ENCODE measurements at places on chromosomes 2 and 18.

- H3K4me1 ChIP-seq: no peaks in the 10 kb centered on the region
- no peak overlapping the region for H3K4me3 ChIP-seq
- no peak overlapping the region for H3K27ac ChIP-seq
- no peaks in the 10 kb centered on the region for H3K27me3 ChIP-seq
These were observed 101.0 kb upstream of the CTDP1 start for GRCh38 chr18:79578396-79579260.

DNA sequence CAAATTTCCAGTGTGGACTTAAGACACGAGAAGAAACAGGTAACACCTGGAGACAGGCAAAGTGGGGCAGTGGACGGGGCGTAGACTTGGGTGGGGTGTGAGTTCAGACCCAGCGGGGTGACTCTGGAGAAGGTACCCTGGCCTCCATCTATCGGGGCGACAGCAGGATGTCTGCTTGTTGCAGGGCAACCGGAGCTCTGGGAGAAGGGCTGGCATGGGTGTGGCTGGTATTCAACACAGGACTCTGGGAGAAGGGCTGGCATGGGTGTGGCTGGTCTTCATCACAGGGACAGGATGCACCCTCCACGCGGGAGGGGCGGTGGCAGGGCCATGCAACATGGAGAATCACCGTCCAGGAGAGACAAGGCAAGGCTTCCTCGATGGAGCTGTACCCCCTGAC, 198.5 kb downstream of the HDAC4 start:
- H3K27ac ChIP-seq: peak overlapping the region; percentile 58
- H3K4me3 ChIP-seq: no peak overlapping the region
- no peaks in the 10 kb centered on the region for H3K27me3 ChIP-seq
- peaks cover 40% of the 10 kb centered on the region for H3K4me1 ChIP-seq
- H3K36me3 ChIP-seq: 0 out of 2 replicates have a peak, but pooled peaks cover 3% of the 10 kb centered on the region

- no peak for DNase-seq
- H3K27me3 ChIP-seq: no peaks in the 10 kb centered on the region
- peaks cover 6% of the 10 kb centered on the region for H3K4me1 ChIP-seq
- H3K27ac ChIP-seq: no peak overlapping the region
- H3K4me3 ChIP-seq: no peak overlapping the region
These were observed 77.3 kb downstream of the LPIN2 start for GRCh38 chr18:2935438-2936192.

DNA sequence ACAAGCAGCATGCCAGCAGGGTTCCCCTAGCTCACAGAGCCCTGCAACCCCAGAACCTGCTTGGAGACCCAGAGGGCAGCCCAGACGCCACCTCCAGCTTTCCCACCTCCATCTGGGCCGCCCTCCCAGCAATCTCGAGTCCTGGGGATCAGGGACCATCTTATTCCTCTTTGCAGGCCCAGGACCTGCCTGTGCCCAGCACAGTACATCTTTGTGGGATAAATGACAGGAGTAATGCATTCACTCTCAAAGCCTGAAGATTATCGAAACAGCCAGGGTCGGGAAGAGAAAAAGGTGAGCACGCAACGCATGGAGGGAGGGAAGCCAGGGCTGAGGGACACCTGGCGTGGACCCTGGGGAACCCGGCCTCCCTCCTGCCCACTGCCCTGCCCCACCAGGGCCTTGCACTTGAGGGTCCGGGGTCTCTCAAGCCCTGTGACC, 144.1 kb downstream of the NDUFA10 start:
- no peaks in the 10 kb centered on the region for H3K27me3 ChIP-seq
- peaks cover 14% of the 10 kb centered on the region for H3K36me3 ChIP-seq
- H3K27ac ChIP-seq: no peak overlapping the region
- peaks cover 24% of the 10 kb centered on the region for H3K4me1 ChIP-seq

DNA sequence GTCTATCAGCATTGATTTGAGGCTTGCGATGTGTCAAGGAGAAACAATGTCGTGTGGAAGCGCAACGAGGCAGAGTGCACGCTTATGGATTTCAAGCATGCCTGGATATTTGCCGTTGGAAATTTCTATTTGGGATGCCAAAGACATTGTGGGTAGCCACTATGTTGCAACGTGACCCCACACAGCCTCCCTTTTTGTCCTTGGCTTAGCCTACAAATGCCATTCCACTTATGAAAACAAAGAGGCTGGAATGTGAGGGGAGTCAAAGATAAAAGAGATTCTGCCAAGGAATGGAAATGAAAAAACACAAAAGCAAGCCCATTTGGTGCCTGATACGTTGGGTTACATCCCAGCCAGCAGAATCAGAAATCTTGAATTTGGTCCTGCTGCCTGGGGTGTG, 721.2 kb downstream of the GALR1 start:
- no peak for DNase-seq
- H3K4me3 ChIP-seq: no peak overlapping the region
- H3K4me1 ChIP-seq: peaks cover 10% of the 10 kb centered on the region

DNA sequence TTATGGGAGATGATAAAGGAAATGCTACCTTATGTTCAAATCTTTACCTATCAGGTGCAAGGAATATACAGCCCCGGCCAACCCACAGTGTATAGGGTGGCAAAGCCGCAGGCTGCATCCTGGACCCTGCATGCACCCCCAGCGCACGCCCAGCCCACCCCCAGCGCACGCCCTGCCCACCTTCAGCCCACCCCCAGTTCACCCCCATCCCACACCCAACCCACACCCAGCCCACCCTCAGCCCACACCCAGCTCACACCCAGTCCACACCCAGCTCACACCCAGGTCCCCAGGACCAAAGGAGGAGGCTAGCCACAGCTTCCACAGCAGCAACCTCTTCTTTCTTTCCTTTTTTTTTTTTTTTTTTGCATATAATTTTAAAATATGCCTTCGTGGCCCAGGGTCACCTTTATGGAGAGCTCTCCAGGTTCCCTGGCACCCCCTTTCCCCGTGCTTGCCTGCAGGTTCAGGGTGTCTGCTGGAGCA, 120.9 kb downstream of the PTGR3 start:
- H3K27ac ChIP-seq: no peak overlapping the region
- H3K4me3 ChIP-seq: no peak overlapping the region
- H3K36me3 ChIP-seq: peaks cover 9% of the 10 kb centered on the region

GRCh38 chr2:202172439-202173211, 65.8 kb downstream of the SUMO1 start:
- no peak for DNase-seq
- no peak overlapping the region for H3K27ac ChIP-seq
- peaks cover 3% of the 10 kb centered on the region for H3K36me3 ChIP-seq
- peaks cover 27% of the 10 kb centered on the region for H3K27me3 ChIP-seq
- peaks cover 17% of the 10 kb centered on the region for H3K4me1 ChIP-seq

- DNase-seq: no peak
- no peaks in the 10 kb centered on the region for H3K4me1 ChIP-seq
- no peak overlapping the region for H3K27ac ChIP-seq
- H3K36me3 ChIP-seq: no peaks in the 10 kb centered on the region
- H3K27me3 ChIP-seq: no peaks in the 10 kb centered on the region
These were observed 26.7 kb downstream of the STARD6 start for GRCh38 chr18:54330768-54331548.

GRCh38 chr2:120708944-120709607, 26.6 kb upstream of the GLI2 start:
- H3K4me1 ChIP-seq: peaks cover 88% of the 10 kb centered on the region
- peak overlapping the region; percentile 51 for H3K4me3 ChIP-seq
- H3K27me3 ChIP-seq: peaks cover 82% of the 10 kb centered on the region
- no peaks in the 10 kb centered on the region for H3K36me3 ChIP-seq
- H3K27ac ChIP-seq: peak overlapping the region; percentile 87

DNA sequence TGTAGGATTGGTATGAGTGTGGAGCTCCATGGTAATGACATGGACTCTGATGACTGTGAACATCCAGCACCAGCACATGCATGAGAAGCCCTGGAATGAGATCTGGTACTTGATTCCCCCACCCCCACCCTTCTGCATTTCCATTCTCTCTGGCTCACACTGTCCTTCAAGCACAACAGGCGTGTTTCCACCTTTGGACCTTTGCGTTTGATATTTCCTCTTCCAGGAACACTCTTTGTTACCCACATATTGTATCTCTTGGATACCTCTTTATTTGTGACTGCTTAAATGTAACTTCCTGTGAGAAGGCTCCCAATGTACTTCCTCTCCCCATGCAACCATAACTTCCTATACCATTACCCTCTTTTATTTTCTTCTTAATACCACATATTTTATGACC, 263.8 kb downstream of the HNMT start:
- no peak overlapping the region for H3K27ac ChIP-seq
- peaks cover 27% of the 10 kb centered on the region for H3K4me1 ChIP-seq
- H3K36me3 ChIP-seq: no peaks in the 10 kb centered on the region
- DNase-seq: no peak

GRCh38 chr2:192438239-192438638, 243.5 kb upstream of the TMEFF2 start:
- H3K4me3 ChIP-seq: no peak overlapping the region
- no peaks in the 10 kb centered on the region for H3K36me3 ChIP-seq
- no peaks in the 10 kb centered on the region for H3K27me3 ChIP-seq
- H3K27ac ChIP-seq: no peak overlapping the region

DNA sequence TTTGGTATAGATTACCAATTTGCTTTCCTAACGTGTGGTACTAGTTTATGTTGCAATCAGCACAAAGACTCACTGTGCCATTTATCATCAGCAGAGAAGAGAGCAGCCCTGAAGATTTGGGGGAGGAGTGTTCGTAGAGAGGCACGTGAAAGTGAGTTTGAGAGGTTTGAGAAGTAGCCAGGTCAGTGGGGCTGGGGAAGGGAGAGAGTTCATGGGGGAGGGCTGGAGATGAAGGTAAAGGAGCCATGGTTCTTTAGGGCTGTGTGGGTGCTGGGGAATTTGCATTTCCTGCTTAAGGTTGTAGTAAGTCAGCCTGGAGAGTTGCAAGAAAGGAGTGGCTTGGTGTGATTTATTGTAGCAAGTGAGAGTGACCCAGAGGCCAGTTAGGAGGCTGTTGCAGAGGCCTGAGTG, 172.1 kb downstream of the NEDD4L start:
- H3K27me3 ChIP-seq: no peaks in the 10 kb centered on the region
- peaks cover 63% of the 10 kb centered on the region for H3K4me1 ChIP-seq
- no peaks in the 10 kb centered on the region for H3K36me3 ChIP-seq
- peak; percentile 43 for DNase-seq
- peak overlapping the region; percentile 72 for H3K27ac ChIP-seq

DNA sequence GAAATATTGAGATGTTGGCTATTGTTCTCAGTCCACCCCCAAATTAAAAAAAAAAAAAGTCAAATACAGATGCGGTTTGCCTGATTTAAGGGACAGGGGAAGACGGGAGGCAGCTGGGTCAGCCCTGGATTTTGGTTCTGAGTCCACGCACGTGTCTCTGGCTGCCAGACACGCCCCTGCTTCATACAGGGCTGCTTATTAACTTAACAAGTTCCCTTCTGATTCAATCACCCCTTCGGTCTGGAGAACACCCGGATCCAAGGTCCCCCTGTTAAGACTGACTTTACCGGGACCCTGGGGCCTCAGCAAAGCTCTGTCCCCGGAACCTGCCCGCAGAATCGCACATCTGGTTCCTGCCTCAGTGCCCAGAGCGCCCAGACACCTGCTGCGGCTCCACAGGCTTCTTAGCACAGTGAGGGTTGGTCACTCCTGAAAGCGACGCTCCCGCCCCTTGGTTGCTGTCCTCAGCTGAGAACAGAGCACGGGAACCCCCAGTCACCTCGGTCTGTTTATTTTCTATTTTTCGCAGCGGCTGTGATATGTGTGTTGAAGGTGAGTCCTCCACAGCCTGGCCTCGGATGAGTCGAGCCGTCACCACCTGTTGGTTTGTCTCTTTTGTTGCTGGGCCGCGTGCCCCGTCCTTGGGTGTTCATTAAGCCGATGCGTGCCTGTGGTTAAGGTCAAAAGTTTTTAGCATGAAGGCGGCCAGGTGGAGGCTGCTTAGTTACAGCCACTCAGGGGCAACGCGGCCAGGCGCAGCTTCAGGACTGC, 57.2 kb downstream of the RTP5 start:
- 0 out of 2 replicates have a peak, but pooled peaks cover 5% of the 10 kb centered on the region for H3K4me1 ChIP-seq
- no peak overlapping the region for H3K27ac ChIP-seq
- no peak overlapping the region for H3K4me3 ChIP-seq
- no peak for DNase-seq

DNA sequence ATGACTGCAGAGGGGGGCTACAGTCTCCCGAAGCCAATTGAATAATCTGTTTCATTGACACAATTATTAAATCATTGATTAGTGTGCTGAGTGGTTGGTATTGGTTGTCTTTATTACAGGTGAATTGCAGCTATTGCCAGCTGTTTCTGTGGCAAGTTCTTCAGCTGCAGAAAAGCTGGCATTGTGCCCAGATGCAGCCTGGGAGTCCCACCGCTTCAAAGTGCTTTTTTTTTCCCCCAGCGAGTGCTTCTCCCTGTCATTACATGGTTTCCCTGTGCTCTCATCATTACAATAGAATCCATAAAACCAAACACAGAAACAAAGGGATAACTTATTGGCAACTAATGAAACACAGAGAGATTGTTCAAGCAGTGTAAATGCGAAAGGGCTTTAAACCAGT, 164.7 kb downstream of the GRB14 start:
- peaks cover 57% of the 10 kb centered on the region for H3K4me1 ChIP-seq
- no peak overlapping the region for H3K27ac ChIP-seq
- no peaks in the 10 kb centered on the region for H3K36me3 ChIP-seq
- H3K4me3 ChIP-seq: no peak overlapping the region
- no peaks in the 10 kb centered on the region for H3K27me3 ChIP-seq
- DNase-seq: no peak

DNA sequence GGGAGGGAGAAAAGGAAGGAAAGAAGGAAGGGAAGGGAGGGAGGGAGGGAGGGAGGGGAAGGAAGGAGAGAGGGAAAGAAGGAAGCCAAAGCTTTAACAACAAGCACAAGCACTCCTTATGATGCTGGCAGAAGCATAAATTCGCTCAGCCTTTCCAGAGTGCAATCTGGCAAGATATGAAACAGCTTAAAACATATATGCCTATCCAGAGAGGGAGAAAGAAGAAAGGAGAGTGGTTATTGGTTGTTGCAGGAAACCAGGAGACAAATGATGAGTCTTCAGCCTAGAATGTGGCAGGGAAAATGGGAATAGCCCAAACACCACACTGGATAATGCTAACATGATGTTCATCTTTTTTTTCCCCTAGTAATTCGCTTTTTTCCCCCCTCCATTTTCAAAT, 64.0 kb downstream of the STPG4 start:
- H3K4me1 ChIP-seq: 0 out of 2 replicates have a peak, but pooled peaks cover 2% of the 10 kb centered on the region
- H3K4me3 ChIP-seq: no peak overlapping the region
- H3K27ac ChIP-seq: no peak overlapping the region
- H3K27me3 ChIP-seq: peaks cover 16% of the 10 kb centered on the region

GRCh38 chr2:54438271-54438670, 17.9 kb upstream of the SPTBN1 start:
- no peak overlapping the region for H3K27ac ChIP-seq
- no peaks in the 10 kb centered on the region for H3K4me1 ChIP-seq
- DNase-seq: no peak
- no peak overlapping the region for H3K4me3 ChIP-seq
- no peaks in the 10 kb centered on the region for H3K36me3 ChIP-seq

- peaks cover 94% of the 10 kb centered on the region for H3K36me3 ChIP-seq
- H3K27ac ChIP-seq: no peak overlapping the region
- DNase-seq: no peak
- no peak overlapping the region for H3K4me3 ChIP-seq
These were observed 19.7 kb downstream of the ILKAP start for GRCh38 chr2:238183821-238184220.

DNA sequence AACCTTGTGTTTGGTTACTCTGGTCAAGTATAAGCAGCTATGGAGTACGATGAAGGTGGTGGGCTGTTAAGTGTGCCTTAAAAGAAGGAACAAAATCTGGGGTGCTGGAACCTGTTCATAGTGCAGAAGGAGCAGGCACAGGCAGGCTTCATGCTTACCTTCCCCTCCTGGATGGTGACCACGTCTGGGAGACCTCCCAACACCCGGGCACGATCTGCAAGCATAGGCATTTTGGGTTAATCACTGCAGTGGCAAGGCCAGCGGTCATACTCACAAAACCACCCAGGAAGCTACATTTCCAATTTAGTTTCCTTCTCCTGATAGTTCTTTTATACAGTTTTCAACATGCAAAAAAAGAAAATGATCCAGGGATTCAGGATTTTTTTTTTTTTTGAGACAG, 58.7 kb upstream of the LPIN2 start:
- H3K36me3 ChIP-seq: no peaks in the 10 kb centered on the region
- H3K27ac ChIP-seq: no peak overlapping the region
